ENCODE measurements at places on chromosomes 5 and 9. TPM values are rescaled to one million over a fixed set of nuclear protein-coding genes. Genes with fewer than 3 reads are reported as not detected.

The REEP2 gene
- polyA plus RNA-seq, result 3.6 TPM

The TMEM171 gene
- 6.0 TPM for polyA plus RNA-seq

The SLC34A1 gene
- polyA plus RNA-seq, result 0.02 TPM

DNA sequence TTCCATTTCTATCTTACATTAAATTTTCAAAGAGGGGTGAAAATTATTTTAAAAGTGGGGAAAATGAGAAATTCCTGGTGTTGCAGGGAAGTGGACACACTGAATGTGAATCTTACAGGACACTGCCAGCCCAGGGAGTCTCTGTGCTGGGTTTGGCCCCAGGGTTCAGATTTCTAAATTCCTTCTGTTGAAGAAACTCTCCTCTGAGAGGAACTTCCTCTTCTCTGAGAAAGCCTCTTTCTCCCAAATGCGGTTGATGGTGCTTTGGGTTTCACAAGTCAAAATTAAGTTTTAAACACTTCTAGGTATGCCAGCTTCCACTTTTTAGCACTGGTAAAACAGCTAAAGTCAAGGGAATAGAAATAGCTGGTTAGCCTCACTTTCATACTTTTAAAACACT lies 317.9 kb upstream of the ITGA1 start:
- no peak for DNase-seq

DNA sequence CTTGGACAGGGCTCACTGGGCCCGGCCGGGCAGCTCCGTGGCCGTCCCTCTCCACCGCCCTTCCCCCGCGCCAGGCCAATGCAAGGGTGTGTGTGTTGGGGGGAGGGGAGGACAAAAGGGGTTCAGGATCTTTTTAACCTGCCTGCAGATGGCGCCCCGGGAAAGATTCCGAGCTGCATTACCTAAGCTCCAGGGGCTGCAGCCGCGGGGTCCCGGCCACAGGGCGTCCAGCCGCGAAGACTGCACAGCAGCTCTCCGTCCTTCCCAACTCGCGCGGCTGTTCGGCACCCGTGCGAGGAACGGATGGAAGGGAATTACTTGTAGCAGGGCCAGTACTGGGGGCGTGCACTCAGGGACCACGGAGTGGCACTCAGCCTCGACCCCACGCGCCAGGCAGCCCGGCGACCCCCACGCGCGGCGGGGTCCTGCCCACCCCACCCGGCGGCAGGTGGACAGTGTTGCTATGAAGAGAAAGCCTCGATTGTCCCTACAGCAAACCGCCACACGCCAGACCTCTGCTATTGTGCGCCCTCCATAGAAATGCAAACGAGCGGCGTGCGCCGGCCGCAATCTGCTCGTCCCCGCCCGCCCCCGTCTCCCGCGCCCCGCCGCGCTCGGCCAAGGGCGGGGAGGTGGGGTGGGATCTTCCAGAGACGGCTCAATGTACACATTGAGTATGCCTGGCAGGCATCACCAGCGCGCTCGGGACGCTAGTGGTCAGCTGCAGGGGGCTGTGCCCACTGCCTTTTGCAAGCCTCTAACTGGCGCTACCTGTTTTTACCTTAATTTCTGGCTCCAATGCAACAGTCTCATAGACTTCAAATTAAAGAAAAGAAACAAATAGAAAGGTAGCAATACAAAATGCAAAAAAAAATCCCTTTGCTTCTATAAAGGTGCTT lies 796 bp upstream of the GADD45G start:
- peak; percentile 39 for DNase-seq

GRCh38 chr5:68565427-68565826 lies 349.9 kb downstream of the PIK3R1 start:
- no peak for DNase-seq
